ENCODE measurements at places on chromosomes 6 and 20. TPM values are rescaled to one million over a fixed set of nuclear protein-coding genes. Genes with fewer than 3 reads are reported as not detected.

Gene RAB44
- not detected for total RNA-seq

Gene SLC39A7
- 115 TPM for total RNA-seq

Gene CLVS2
- total RNA-seq = 0.94 TPM

Gene NFKBIE
- total RNA-seq = 12.3 TPM

Gene BTN1A1
- total RNA-seq = not detected

Gene SLC24A3
- 0.44 TPM for total RNA-seq

Gene GSTA2
- total RNA-seq = not detected

Gene FIG4
- 23.6 TPM for total RNA-seq

Gene RIMS4
- 2.7 TPM for total RNA-seq
